ENCODE measurements at places on chromosomes 5 and 9. TPM values are rescaled to one million over a fixed set of nuclear protein-coding genes. Genes with fewer than 3 reads are reported as not detected.

GRCh38 chr9:14203356-14204056 lies 110.4 kb downstream of the NFIB start:
- DNase-seq = no peak

The SHB gene
- 7.8 TPM for total RNA-seq

The SHISAL2B gene
- not detected for total RNA-seq

DNA sequence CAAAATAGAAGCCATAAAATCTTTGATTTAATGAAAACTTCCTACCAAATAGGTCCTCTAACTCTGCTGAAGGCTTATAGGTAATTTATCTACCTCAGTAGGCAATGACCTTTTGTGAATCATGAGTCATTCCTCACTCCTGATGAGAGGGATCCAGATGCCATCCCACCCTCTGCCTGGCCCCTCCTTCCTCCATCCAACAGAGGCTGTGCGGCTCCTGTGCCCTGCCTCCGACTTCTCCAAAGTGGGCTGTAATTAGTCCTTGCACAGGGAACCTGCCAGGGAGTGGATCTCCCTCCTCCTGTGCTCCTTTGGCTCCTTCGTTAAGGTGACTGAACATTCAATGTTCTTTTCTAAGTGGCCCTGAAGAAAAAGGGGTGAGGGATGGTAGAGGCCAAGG lies 213.9 kb upstream of the TBCA start:
- no peak for DNase-seq

DNA sequence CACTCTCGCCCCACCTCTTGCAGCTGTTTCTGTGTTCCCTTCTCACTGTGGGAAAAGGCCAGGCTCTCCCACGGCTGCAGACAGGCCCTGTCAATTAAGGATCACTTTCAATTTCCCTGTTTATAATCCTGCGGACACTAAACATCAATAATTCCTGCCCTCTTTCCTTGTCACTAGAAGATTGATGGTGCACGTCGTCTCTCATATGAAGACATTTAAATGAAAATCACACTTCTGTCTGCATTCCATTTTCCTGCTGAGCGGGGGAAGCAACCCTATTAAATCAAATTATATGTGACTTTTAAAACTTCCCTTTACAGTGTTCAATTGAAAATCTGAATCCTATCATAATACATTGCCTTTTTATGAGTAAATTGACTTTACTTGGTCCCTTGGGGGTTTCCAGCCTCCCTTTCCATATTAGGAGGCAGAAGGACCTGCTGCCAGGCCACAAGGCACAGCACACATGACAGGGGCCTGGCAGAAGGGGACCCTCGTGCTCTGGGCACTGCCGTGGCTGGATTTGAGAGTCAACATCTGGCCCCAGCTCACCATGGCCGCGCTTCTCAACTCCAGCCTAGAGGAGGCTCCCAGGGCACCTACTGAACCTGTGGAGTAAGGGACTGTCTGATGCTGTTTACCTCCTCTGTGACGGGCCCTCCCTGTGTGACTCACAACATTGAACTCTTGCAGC lies 311.0 kb upstream of the IRX4 start:
- DNase-seq = no peak

GRCh38 chr5:12691330-12691729 lies 787.1 kb upstream of the CTNND2 start:
- DNase-seq = no peak

DNA sequence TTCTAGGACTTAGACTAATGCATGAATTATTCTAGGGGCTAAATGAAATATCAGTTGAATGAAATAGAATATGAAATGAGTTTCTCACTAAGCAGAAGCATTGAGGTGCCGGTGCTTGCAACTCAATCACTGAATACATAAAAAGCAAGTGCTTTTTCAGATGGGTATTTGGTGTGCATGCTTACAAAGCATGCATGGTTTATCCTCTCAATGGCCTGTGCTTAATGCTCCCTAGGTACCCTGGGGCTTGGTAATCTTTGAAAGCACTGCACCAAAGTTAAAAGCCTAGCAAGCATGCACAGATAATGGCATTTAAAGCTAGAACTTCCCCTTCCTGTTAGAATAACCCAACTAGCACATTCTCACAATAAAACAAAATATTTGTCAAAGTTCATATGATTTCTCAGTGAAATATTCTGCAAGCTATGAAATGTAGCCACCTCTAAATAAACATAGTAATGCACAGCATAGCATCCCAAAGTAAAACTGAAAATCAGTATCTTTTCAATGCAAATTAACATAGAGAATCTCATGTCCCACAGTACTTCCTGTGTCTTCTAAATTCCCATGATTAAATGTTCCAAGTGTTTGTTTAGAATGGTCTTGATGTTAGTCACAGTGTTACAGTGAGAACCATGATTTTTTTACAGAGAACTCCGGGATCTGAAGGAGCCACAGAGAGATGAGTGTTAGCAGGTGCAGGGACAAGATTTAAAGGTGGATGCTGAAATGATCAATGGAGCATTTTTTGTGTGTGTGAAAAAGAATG lies 143.4 kb upstream of the CDH6 start:
- peak; percentile 76 for DNase-seq

DNA sequence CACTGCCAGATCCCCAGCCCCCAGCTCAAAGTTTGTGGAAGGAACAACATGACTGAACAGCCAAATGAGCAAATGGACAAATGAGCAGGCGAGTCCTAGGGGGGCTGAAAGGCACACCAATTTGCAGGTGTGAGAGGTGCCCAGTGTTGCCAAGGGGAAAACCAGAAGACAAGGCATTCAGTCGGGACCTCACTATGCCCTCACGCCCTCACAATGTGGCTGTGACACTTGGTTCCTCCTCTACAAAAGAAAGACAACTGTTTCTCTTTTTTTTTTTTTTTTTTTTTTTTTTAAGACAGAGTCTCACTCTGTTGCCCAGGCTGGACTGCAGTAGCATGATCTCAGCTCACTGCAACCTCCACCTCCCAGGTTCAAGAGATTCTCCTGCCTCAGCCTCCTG lies 28.0 kb downstream of the TNIP1 start:
- DNase-seq = no peak

GRCh38 chr5:68137511-68138140 lies 77.9 kb upstream of the PIK3R1 start:
- peak; percentile 16 for DNase-seq

DNA sequence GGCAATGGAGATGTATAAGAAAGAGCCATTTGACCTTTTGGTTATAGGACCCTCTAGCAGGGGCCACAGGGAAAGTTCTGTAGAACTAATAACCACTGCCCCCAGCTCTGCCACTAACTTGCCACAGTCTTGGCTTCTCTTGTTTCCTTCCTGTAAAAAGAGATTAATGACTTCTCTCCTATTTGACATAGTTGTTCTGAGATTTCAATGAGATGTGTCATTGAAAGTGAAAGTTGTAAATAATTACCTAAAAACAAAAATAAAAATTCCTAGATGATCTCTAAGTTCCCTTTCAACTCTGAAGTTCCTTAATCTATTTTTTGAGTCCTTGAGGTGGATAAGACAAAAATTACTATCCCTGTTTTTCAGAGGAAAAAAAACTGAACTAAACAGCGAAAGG lies 1.4 kb upstream of the KIF12 start:
- no peak for DNase-seq

GRCh38 chr9:114735704-114736103 lies 53.7 kb upstream of the TEX48 start:
- no peak for DNase-seq

DNA sequence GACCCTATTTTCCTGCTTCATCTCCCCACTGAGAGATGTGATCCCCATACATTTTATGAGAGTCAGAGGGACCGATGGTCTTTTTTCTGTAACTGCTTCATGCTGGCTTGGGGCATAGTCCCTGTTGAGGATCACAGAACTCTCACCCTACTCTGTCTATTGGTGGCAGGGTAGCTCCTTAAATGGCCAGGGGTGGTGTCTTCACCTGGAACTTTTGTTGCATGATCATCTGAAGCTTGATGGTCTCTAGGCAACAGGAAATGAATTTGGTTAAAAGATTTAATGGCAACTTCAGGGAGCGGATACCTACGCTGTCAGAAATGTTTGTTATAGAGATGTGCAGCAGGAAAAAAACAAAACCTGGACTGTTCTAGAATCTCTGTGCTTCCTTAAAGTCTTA lies 87.0 kb upstream of the GLIS3 start:
- no peak for DNase-seq

The DND1 gene
- total RNA-seq = under 0.01 TPM

GRCh38 chr5:119338326-119338946 lies 17.4 kb upstream of the TNFAIP8 start:
- no peak for DNase-seq

The FBXO4 gene
- 8.3 TPM for total RNA-seq

The JAKMIP2 gene
- total RNA-seq = not detected

DNA sequence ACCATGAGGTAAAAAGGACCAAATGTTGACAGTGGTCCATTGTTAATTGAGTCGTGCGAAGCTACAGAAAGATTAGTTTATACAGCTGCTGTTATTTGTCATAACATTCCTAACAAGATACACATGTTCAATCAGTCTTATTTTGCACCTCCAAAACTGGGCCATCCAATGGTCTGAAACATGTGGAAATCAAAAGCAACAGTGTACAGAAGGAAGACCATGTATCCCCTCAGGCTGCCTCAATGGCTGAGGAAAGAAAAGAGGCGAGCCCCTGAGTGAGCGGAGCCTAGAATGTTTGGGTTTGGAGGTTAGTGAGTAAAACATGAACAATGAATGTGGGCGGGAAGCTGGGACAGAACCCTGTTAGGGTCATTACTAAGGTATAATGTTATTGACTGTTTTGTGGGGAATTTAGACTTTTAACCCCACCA lies 35.6 kb downstream of the NFIB start:
- DNase-seq = peak; percentile 82

- no peak for DNase-seq
These were observed 190.3 kb downstream of the MELK start for GRCh38 chr9:36762958-36763357.

- peak; percentile 17 for DNase-seq
These were observed 23.3 kb upstream of the UGT3A2 start for GRCh38 chr5:36089989-36090388.

DNA sequence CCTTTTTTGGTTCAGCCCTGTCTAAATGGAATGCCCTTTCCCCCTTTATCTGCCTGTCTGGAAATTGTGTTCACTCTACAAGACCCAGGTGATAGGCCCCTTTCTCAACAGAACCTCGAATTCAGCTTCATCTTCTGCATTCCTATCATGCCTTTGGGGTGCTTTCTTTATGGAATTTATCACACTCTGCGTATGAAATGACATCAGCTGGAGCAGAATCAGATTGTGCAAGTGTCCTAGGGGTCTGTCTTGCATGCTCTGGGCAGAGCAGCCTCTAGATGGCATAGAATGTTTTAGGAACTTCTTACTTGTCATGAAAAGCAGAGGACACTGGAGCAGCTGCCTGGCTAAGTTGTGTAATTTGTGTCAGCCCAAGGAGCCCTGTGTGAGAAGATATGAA lies 84.9 kb downstream of the ISL1 start:
- DNase-seq = no peak

The CER1 gene
- total RNA-seq = not detected

The C6 gene
- total RNA-seq = under 0.01 TPM

The PCDHB8 gene
- total RNA-seq = 0.18 TPM

The ORM2 gene
- total RNA-seq = not detected

DNA sequence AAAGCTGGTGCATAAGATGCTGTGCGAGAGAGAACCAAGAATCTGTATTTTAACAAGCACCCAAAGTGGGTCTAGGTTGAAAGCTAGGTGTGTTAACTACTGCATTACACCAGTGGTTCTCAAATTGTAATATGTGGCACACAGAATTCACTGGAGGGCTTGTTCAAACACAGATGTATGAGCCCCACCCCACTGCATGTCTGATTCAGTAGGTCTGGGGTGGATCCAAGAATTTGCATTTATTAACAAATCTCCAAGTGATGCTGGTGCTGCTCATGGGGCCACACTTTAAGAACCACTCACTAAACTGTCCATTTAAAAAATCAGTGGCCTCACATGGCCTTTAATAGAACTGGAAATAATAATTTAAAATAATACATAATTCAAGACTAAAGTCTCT lies 40.4 kb downstream of the LPAR1 start:
- peak; percentile 69 for DNase-seq

GRCh38 chr5:26649000-26649399 lies 389.4 kb downstream of the CDH9 start:
- no peak for DNase-seq

DNA sequence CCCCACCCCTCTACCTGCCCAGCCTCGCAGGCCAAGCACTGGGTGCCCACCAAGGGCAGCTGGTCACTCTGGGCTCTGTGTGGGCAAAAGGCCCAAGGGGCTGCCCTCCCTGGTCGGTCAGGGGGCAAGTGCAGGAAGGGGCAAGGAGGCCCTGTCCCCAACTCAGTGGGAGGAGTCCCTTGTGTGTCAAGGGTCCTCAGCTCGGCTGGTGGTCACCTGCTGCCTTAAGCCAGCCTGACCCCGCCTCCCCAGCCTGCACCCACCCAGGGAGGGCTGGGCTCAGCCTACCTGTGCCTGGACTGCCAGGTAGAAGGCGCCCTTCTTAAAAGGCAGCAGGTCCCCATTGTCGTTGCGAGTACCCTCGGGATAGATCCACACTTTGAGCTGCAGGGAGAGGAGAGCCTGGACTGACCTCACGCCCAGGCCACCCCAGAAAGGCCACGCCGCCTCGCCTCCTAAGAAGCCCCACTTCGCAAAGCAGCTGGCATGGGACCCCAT lies 10.9 kb downstream of the AGPAT2 start:
- DNase-seq = no peak

The C5orf24 gene
- total RNA-seq = 29.8 TPM

The SPATA31A3 gene
- not detected for total RNA-seq

DNA sequence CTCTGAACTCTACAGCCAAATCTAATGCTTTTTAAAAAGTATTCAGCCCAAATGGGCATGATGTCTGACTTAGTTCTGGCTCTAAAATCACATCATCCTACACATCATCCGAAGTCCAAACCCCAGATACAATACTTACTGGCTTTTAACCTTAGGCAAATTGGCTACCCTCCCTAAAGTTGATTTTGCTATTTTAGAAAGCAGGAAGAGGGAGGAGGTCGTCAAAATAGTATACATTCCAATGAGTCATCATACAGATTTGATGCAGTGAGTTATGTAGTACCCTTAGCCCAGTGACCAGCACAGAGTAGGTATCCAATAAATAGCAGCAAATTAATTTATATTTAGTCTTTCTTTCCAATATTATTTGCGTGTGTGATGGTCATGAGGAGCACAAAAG lies 582.0 kb upstream of the TUSC1 start:
- peak; percentile 28 for DNase-seq

The TMC1 gene
- total RNA-seq = not detected

The ST8SIA4 gene
- total RNA-seq = 0.18 TPM

The FBXL7 gene
- 4.4 TPM for total RNA-seq

GRCh38 chr5:110785356-110785755 lies 46.5 kb downstream of the SLC25A46 start:
- peak; percentile 60 for DNase-seq

GRCh38 chr5:103667068-103667467 lies 104.5 kb upstream of the NUDT12 start:
- peak; percentile 26 for DNase-seq

DNA sequence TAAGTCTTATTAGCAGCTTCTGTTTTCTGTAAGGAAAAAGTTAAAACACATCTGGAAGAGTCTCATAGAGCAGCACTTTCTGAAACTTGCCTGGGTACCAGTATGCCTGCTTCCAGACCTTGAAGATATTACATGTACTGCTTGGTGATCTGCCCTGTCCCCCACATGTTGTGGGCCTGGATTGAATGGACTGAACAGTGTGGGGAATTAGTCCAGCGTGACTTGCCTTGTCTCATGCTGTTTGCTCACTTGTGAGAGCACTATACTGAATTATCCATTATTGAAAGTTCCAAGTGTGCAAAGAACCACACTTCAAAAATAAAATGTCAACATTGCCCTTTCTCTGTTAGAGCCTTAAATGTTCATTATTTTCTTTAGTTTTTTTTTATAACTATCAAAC lies 8.9 kb downstream of the CTNNA1 start:
- DNase-seq = no peak

The CFAP77 gene
- total RNA-seq = not detected
